ENCODE measurements at places on chromosomes 7 and 10.

- no peak for DNase-seq
Observed at GRCh38 chr7:130473876-130474275, 18.0 kb upstream of the MEST start.

GRCh38 chr7:30752979-30753378 is 1.0 kb downstream of the INMT start:
- DNase-seq, result no peak

DNA sequence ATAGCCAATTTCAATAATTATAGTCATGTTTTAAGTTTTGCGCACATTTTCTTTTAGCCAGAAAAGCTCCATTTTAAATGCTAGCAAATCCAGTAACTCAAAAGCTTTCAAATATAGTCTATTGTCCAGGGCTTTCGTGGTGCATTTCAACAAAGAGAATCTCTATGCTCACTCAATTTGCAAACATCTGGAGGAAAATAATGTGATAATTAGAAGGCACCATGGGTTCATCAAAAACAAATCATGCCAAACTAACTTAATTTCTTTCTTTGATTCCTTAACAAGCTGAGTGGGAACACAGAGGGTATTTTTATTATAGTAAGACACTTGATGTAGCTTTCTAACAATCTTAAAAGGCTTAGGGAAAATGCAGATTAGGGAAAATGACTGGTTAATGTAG is 179.8 kb downstream of the NXPH1 start:
- DNase-seq, result no peak

- DNase-seq, result no peak
Observed at GRCh38 chr7:124692425-124692824, 73.2 kb downstream of the GPR37 start.

GRCh38 chr10:103254113-103254512 is 8.4 kb downstream of the RPEL1 start:
- DNase-seq, result no peak

DNA sequence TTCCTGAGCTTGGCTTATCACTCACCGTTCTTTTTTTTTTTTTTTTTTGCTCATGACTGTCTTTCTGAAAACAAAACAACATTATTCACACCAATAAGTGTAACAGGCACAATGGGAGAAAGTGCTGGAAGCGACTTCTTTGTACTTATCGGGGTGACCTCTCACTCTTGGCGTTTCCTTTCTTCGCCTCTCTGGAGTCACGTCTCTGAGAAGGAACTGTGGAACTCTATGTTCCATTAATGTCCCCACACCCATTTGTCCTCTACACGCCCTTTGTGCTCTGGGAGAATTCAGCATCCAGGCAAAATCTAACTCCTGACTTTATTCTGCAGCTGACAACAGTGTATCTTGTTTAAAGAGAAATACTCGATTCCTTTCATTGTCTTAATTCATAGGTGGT is 70.8 kb upstream of the FAM204A start:
- DNase-seq, result no peak

GRCh38 chr7:55546814-55547213 is 25.5 kb downstream of the VOPP1 start:
- DNase-seq, result no peak

GRCh38 chr10:73998929-73999691 is 1.2 kb downstream of the VCL start:
- no peak for DNase-seq

DNA sequence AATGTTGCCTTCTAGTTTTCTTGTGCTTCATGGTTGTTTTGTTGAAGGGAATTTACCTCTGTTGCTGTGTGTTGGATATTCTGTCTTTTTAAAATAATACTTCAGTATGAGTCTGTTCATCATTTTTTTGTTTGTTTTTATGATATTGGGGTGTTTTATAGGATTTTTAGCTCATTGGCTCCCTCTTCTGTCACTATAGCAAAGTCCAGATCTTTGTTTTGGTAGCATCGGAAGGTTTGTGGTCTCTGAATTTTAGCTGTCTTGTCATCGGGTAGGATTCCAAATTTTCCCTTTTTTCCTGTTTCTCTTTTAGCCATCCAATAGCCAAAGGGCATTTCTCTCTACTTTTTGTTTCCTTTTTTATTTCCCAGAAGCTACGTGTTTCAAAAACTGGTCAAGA is 91.4 kb downstream of the EXOC4 start:
- DNase-seq, result no peak

DNA sequence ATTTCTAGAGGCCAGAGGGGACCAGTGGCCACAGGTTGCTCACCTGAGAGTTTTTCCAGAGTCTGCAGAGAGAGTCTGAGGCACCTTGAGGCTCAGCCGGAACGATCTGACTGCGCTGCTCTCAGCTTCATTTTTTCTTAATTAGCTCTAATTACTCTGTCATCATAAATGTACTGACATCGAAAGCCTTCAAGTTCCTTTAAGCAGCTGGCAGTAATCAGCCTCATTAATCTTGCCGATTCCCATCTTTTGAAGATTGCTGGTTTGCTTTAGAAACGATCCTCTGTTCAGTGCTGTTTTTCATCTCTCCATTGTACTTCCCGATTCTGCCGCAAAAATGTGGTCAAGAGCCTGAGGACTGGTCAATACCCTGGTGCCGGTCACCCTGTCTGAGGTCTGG is 454.7 kb downstream of the TYW1 start:
- DNase-seq, result no peak

GRCh38 chr10:78171633-78172400 is 138.2 kb downstream of the RPS24 start:
- no peak for DNase-seq

- no peak for DNase-seq
Observed at GRCh38 chr10:44512431-44513022, 127.6 kb upstream of the CXCL12 start.

GRCh38 chr7:30321882-30322192 is 37.4 kb downstream of the ZNRF2 start:
- no peak for DNase-seq

DNA sequence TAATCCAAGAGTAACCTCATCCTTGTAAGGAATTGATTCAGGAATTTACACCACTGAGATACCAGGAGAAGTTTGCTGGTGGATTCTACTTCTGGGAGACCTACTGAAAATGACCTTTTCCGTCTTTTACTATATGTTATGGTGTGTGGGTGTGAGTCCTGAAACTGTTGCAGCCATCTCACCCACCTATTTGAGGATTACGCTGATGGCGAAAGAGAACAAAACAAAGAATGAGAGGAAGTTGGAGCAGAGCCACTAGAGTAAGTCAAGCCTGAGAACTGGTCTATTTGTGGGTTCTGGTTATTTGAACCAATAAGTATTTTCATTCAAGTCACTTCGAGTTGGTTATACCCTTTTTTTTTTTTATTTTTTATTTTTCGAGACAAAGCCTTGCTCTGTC is 12.7 kb upstream of the ABCC2 start:
- DNase-seq, result no peak

DNA sequence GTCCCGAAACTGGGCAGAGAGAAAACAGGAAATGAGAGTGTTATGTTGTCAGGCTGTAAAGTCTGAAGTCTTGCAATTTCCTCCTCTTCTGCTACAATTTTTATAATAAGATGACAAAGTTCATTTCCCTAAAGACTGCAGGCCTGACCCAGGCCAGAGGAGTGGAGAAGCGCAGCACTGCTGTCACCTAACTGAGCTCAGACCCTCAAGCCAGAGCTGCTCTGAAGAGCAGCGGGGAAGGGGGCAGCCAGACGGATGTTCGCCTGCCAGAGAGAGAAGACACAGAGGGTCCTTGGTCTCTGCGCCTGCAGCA is 12.6 kb upstream of the AOAH start:
- no peak for DNase-seq

GRCh38 chr7:12127455-12127854 is 83.6 kb upstream of the TMEM106B start:
- DNase-seq, result no peak

DNA sequence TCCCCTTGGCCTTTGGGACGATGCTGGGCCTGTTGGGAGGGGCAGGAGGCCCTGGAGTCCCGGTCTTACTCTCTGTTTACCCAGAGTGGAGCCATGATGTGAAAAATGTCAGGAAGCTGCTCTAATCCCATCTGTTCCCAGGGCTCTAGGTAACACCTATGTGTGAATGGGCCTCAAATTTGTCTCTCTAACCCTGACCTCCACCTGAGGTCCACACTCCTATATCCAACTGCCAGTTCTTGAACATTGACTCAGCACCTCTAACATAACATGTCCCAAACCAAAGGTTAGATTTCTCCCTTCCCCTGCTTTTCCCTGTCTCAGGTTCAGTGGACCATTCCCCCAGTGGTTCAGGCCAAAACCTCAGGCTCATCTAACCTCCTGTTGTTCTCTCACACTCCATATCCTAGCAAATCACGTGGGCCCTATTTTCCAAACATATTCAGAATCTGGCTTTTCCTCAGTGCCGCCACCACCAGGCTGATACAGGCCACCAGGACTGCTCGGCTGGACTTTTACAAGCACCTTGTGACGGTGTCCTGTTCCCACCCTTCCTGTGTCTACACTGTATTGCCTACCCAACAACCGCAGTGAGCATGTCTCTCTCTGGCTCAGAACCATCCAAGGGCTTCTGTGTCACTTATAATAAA is 130.6 kb downstream of the ATXN7L1 start:
- DNase-seq, result no peak

GRCh38 chr7:107463139-107464078 is 6.4 kb upstream of the GPR22 start:
- DNase-seq, result peak; percentile 17

DNA sequence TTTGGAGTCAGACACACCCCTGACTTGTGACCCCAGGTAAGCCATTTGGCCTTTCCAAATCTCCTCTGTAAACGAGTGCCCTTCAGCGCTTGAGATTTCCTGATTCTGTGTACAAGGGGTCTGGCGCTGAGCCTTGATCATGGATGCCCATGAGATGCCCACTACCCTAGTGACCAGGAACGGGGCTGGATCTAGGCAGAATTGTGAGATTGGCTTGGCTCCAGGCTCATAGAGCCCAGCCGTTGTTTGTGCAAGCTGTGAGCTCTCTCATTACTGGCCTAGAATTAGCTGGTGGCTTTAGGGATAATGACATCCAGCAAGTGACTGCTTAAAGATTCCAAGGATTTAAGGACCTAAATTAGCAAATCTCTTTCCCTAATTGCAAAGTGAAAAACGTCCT is 84.9 kb downstream of the CAMK1D start:
- DNase-seq, result no peak

DNA sequence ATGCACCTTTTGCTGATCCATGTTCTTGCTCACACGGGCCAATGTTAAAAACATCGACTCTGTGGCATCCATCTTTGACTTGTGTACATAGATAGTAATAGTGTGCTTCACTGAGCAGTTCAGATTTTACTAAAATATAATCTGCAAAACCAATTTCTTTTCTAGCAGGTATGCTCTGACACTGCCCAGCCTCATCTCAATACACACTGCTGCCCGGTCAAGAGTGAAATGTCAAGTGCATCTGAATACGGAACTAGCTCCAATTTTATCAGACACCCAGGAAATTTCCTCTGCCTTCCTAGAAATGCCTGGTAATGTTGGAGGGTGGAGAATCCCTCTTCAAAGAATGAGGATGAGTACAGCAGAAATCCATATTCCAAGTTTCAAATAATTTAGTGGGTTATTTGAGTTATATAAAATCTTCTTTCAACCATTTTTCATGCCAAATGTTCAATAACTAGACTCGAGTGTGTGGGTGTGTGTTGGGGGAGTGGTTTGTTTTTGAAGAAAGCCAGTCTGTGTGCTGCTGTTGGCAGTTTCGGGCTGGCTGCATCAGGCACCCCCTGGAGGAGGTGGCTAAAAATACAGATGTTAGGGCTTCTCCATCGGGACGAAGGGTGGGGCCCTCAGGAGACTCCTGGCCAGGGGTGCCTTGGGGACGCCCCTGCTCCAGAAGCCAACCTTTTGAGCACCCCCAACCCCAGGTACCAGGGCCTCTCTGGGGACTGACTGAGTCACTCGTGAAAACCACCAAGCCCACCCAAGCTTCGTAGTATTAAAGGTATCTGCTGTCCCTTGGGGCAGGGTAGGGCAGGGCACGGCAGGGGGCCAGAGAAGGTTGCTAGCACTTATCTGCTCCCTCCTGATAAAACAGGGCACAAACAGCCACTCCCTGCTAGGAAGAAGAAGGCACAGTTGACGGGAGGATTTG is 15.4 kb downstream of the CTBP2 start:
- no peak for DNase-seq

DNA sequence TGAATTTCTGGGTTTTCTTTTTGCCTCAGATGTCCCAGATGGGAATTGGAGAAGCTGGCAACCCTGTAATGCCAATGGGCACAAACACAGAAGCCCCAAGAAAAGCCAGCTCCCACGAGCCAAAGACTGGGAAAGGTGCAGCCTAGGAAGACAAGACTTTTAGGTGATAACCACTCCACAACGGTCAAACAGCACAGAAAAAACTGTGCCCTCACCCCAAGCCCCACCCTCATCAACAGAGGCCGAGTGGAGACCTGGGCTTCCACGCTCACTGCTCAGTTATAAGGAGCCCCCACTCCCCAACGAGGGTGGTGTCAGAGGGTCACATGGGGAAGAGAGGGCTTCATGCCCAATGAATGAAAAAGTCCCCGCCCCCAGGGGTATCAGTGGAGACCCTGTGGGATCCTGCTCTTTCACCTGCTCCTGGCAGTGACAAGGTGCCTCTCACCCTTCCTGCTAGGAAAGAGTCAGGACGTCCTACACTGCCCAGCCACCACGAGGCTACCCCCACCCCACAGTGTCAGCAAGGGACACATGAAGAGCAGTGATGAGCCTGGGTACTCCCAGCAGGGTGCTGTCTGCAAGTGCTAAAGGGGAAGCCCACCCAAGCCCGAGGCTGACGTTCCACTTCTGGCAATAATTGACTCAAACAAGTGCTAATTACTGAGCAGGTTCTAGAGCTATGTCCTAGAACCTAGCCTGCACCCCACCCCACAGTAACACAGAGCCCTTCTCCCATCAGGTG is 8.3 kb downstream of the TMEM273 start:
- DNase-seq, result no peak

GRCh38 chr10:18450298-18450697 is 201.1 kb downstream of the NSUN6 start:
- no peak for DNase-seq

GRCh38 chr10:45000138-45000751 is 478 bp upstream of the ZNF22 start:
- DNase-seq, result no peak

DNA sequence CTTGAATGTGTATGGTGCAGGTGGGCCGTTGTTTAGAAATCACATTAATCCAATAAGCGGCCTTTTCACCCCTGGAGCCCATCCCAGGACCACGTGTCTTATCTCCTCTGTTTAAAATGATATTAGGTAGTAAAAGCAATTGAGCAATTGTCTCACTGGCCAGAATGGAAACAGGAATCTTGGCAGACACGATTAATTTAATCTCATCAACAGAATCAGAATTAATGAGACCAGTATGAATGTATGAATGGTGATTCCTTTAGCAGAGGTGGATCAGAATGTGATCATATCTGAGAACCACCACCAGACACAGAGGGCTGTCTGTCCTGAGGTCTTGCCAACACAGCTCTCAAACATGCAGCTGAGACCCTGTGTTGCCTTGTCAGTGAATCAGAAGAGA is 1591.4 kb downstream of the REEP3 start:
- no peak for DNase-seq

DNA sequence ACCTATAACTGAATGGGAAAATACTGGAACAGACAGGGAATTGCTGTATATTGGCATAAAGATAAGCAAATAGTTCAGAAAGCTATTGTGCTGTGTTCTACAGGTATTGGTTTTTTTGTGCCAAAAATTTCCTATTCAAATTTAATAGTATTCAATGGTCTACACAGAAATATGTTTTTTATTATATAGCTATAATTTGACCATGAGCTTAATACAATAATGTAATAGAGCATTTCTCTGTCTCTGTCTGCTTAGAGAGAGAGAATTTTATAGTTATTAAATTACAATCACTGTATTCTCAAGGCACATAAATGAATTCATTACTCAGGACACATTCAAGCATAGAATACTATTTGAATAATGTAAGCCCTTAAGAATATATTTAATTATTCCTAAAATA is 62.3 kb upstream of the FZD8 start:
- no peak for DNase-seq

- no peak for DNase-seq
Observed at GRCh38 chr7:47730142-47730541, 148.2 kb upstream of the TNS3 start.
